ENCODE measurements at places on chromosomes 7 and 10.

- peaks cover 20% of the 10 kb centered on the region for H3K4me1 ChIP-seq
- no peak for DNase-seq
- no peaks in the 10 kb centered on the region for H3K36me3 ChIP-seq
- H3K27me3 ChIP-seq, result no peaks in the 10 kb centered on the region
- peak overlapping the region; percentile 92 for H3K27ac ChIP-seq
Measured at GRCh38 chr7:2633538-2634266, 1.9 kb downstream of the TTYH3 start.

DNA sequence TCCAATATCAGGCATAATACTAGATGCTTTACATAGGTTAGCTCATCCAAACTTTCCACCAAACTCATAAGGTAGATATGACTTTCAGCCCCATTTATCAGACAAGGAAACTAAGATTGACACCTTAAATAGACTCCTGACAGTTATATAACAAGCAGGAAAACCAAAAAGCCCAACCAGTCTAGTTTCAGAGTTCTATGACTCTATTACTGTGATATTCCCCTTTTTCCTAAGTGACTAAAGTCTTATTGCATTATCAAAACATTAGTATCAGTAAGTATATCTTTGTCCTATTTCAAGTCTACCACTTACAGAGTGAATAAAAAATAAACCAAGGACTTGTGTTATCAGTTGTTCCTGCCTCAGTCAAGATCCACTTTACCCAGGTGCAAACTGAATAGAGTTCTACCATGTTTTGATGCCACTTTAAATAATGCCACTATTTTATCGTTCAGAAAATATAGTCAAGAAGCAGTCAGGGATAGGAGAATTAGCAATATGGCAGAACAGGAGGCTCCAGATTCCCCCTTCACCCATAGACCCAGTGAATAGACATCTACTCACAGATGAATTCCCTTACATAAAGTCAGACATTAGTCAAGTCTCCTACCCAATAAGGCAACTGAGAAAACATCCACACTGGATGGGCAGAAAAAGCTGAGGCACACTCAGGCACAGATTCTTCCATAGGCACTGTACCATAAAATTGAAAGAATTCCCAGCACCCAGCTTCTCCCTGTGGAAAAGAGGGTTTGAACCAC lies 74.1 kb downstream of the CRPPA start:
- no peaks in the 10 kb centered on the region for H3K4me1 ChIP-seq
- no peak overlapping the region for H3K27ac ChIP-seq
- no peak for DNase-seq
- no peak overlapping the region for H3K4me3 ChIP-seq
- no peaks in the 10 kb centered on the region for H3K36me3 ChIP-seq

GRCh38 chr10:110827410-110827809 lies 44.3 kb upstream of the PDCD4 start:
- H3K4me3 ChIP-seq, result no peak overlapping the region
- peaks cover 20% of the 10 kb centered on the region for H3K4me1 ChIP-seq
- DNase-seq, result no peak

GRCh38 chr10:59346321-59346720 lies 16.0 kb downstream of the FAM13C start:
- no peaks in the 10 kb centered on the region for H3K4me1 ChIP-seq
- H3K27ac ChIP-seq, result no peak overlapping the region
- no peak for DNase-seq
- H3K4me3 ChIP-seq, result no peak overlapping the region
- no peaks in the 10 kb centered on the region for H3K36me3 ChIP-seq

DNA sequence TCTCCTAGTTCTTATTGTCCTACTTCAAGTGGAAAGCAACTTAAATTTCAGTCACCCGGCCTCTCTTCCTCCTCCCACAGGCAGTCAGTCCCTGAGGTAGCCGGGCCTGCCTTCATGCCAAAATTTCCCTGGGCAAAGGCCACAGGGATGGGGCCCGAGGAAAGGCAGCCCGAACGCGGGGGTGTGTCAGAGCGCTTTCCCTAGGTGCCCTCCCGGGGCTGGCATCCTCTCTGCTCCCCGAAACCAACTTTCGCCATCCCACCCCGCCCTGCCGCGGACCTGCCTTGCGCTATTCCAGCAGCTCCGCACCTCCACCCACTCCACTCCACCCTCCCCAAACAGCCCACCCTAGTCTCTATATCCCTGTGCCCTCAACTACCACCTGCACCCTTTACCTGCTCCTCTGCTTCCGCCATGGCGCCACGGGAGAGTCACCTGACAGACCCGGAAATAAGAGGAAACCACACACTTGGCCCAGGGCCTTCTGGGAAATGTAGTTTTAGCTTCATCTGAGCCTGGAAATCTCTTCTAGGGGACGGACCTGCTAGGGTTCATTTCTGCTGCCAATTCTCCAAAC lies at the start of gene VPS41:
Gene VPS41, minus strand, starts transcription at position 433 of the 577 bp plus-strand sequence. Its CDS starts 17 bp downstream, at position 416.
- H3K27me3 ChIP-seq, result no peaks in the 10 kb centered on the region
- H3K27ac ChIP-seq, result peak within 1 kb of the TSS; percentile 57
- H3K4me1 ChIP-seq, result no peaks in the 10 kb centered on the region
- DNase-seq, result peak; percentile 73
- peak within 1 kb of the TSS; percentile 90 for H3K4me3 ChIP-seq
- no peaks in the 10 kb centered on the region for H3K36me3 ChIP-seq

DNA sequence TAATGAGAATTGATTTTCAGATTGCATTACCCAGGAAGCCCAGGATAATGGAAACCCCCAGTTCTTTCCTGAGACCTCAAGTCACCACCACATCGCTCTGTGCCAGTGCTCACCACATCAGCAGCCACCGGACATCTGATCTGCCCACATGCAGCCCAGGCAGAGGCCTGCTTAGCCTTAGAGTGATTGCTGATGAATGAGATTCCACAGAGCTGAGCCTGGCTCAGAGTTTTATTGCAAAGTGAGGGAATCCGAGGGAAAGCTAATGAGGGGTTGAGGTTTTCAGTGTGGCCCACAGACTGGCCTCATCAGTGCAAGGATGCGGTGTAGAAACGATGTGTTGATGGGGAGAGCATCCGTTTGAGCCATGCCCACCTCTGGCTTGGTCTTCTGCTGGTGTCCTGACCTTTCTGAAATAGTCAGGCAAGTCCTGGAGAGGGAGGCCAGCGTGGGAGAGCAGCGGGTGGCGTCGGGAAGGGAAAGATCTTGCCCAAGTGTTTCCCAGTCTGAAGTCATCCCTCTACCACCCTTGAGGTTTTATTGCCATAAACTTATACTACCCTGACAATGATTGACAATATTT lies 120.3 kb downstream of the ITIH5 start:
- no peak overlapping the region for H3K27ac ChIP-seq
- H3K27me3 ChIP-seq, result no peaks in the 10 kb centered on the region
- no peaks in the 10 kb centered on the region for H3K36me3 ChIP-seq
- H3K4me3 ChIP-seq, result no peak overlapping the region
- H3K4me1 ChIP-seq, result no peaks in the 10 kb centered on the region
- DNase-seq, result no peak

All from breast epithelium (tissue), 4 donors.